ENCODE measurements at places on chromosomes 16 and 17. TPM values are rescaled to one million over a fixed set of nuclear protein-coding genes. Genes with fewer than 3 reads are reported as not detected.

MEOX1 gene
- total RNA-seq: not detected

JUP gene
- 114 TPM for total RNA-seq

ACBD4 gene
- 2.6 TPM for total RNA-seq

FMNL1 gene
- total RNA-seq: 0.32 TPM

TRIM72 gene
- total RNA-seq: not detected

RRAD gene
- total RNA-seq: 0.65 TPM

SYCE1L gene
- total RNA-seq: 0.97 TPM

All from epithelial cell of umbilical artery (primary cell).